Fibroblast of the conjunctiva (primary cell): ENCODE measurements at places on chromosomes 6 and 20.

- no peak for DNase-seq
Observed at GRCh38 chr6:104183816-104184435, 675.8 kb downstream of the HACE1 start.

DNA sequence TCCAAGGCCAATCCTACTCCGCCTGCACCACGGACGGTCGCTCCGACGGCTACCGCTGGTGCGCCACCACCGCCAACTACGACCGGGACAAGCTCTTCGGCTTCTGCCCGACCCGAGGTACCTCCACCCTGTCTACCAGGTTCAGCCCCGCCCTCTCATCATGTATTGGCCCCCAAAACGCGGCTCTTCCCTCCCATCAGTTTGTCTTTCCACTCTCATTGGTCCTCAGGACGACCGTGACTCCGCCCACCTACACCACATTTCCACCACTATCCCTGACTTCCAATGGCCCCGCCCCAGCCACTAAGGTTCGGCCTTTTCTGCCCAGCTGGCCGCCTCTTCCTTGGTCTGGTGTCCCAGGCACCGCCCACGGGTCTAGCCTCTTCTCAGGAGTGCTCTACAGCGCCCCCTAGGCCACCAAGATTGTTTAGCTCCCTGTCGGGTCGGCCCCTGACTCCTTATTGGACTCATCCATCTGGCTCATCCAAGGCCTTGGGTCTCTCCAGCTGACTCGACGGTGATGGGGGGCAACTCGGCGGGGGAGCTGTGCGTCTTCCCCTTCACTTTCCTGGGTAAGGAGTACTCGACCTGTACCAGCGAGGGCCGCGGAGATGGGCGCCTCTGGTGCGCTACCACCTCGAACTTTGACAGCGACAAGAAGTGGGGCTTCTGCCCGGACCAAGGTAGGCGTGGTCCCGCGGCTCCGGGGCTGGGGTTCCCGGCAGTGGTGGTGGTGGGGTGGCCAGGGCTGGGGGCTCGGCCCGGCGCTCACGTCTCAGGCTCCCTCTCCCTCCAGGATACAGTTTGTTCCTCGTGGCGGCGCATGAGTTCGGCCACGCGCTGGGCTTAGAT is 3.1 kb downstream of the MMP9 start:
- no peak for DNase-seq

GRCh38 chr6:33707771-33708170 is 3.7 kb downstream of the UQCC2 start:
- no peak for DNase-seq

GRCh38 chr6:136158387-136158821 is 91.7 kb downstream of the MTFR2 start:
- no peak for DNase-seq

GRCh38 chr20:825710-826421 is 7.6 kb upstream of the FAM110A start:
- no peak for DNase-seq

DNA sequence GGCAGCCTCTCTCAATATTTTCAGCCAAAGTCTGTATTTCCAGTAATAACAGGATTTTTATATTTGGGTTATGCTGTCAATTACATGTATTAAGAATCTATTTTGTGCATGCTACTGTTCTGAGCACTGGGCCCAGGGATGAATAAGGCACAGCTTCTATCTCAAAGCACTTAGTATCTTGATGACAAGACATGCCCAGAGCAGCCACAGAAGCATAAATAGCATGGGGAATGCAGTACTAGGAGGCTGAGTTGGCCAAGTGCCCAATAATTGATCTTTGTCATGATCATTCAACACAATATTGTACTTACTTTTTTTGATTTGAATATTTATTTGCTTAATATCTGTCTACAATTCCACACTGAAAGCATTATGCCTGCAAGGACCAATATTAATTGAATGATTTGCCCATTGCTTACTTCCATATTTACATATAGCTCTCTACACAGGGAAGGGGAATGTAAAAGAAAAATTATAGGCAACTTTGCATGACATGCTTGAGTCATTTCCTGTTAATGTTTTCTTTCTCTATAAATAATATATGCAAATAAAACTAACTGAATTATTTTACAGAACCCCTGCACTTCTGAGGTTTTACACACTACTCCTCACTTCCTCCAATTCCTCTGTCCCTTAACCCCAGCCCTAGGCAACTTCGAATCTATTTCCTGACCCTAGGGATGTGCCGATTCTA is 298.9 kb upstream of the BMP2 start:
- no peak for DNase-seq

- DNase-seq, result no peak
Observed at GRCh38 chr6:26754212-26754611, 94.7 kb upstream of the ZNF322 start.

- no peak for DNase-seq
Observed at GRCh38 chr20:51569815-51570738, 27.6 kb upstream of the NFATC2 start.

GRCh38 chr6:17808609-17809008 is 101.9 kb upstream of the NUP153 start:
- no peak for DNase-seq

GRCh38 chr6:35471836-35472345 is 3.7 kb downstream of the RPL10A start:
- DNase-seq, result no peak
